ENCODE measurements at places on chromosomes 6 and 20.

DNA sequence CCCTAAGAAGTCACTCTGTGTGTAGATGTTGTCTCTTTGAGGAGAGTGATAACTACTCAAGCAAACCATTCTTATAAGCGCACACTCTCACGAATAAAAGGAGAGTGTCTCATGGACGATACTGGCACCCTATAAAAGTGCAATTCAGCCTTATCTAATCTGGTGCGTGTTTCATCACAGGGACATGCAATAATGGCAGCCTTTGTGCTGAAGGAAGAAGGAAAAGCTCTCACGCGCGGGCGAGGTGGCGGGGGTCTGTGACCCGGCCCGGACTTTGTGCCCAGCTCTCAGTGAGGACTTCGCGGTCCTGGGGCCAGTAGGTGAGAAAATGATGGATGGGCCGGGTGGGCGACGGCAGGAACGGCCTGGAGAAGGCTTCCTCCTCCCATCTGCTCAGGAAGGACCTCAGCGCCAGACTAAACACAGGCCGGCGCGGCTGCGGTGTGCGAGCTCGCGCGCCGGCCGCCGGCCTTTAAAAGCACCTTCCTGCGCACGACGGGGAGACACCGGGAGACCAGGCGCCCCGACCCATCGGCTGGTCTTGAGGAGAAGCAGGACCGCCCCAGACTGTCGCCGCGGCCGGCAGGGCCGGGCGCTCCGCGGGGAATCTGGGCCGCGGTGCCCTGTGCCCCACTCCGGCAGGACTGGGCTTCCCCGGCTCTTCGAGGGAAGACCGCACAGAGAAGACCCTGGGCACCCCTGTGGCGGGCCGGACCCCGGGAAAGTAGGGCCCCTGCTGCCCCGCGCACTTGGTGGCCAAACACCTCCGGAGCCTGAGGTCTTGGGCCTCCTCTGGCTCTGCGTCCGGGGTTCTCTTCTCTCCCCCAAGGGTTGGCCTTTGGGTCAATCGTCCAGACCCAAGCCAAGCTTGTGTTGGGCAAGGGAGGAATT is 8.3 kb upstream of the FOXC1 start:
- DNase-seq: no peak

- no peak for DNase-seq
Measured at GRCh38 chr6:101722991-101723579, 329.6 kb downstream of the GRIK2 start.

- DNase-seq: no peak
Measured at GRCh38 chr6:99147206-99147605, 199.5 kb upstream of the FBXL4 start.

GRCh38 chr6:10030942-10031537 is 383.8 kb downstream of the TFAP2A start:
- DNase-seq: no peak

DNA sequence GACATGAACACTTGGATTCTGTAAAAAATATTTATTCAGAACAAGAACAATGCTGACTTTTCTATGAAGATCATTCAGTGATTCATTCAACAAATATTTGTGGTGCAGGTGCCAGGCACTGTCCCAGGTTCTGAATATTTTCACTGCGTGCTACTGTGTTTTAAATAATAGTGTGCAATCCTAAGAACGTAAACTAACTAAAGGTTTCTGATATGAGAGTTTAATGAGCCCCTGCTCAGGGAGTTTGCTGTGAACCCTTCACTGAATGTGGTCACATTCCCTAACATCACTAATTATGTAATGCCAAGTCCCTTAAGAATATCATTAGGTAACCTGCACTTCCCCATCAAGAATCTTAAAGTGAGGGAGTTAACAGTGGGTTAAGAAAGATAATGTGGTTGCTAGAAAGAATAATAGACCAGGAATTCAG is 1.7 kb upstream of the TMEM170B start:
- no peak for DNase-seq

- no peak for DNase-seq
Measured at GRCh38 chr6:85670573-85670972, 27.9 kb upstream of the SYNCRIP start.

- DNase-seq: no peak
Measured at GRCh38 chr6:89475634-89476033, 42.7 kb downstream of the ANKRD6 start.

DNA sequence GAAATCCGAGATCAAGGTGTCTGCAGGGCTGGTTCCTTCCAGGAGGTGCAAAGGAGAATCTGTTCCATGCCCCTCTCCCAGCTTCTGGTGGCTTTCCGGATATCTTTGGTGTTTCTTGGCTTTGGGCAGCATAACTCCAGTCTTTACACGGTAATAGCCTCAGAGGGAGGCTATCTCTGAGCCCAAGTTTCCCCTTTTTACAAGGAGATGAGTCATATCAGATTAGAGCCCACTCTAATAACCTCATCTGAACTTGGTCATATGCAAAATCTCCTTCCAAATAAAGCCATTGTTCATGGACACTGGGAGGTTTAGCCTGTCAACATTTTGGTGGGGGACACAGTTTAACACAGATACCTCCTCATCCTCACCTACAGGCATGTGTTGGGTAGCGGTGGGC is 213.7 kb downstream of the ATXN1 start:
- DNase-seq: no peak

DNA sequence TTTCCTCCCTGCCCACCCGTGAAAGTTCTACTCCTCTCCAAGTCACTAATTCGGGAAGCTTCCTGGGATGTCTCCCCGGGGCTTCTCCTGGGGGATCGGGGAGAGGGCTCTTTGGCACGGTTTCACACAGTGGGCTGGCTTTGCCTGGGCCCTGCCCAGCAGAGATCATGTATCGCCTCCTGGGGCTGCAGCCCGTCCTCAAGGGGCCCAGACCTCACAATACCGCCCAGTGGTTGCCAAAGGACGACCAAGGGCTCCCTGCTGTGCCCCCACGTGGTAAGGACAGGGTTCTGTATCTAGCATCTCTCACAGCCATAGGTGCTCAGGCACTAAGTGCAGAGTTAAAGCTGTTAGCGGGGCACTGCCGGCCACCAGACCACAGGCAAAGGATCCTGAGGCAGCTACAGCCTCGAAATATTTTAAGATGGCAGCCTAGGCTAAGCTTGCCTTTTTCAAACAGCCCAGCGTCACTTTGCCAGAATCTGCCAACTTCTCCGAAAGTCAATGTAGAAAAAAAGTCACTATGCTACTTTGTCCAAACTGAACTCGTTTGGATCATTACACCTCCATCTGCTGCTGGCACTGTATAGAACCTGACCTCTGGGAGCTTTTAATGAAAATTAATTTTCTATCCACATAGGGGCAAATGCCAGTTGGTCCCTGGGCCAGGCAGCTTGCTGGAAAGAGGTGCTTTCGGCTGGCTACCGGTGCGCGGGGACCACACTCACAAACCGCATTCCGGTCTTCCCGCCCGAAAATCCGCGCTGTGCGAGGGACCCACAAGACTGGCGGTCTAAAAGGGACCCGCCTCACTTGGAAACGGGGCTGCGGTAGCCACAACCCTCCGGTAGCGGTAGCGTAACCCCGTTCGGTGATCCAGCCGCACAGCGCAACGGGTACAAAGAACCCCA is 1.3 kb upstream of the NNAT start:
- no peak for DNase-seq

- no peak for DNase-seq
Measured at GRCh38 chr20:58665606-58666005, 14.5 kb downstream of the STX16 start.

DNA sequence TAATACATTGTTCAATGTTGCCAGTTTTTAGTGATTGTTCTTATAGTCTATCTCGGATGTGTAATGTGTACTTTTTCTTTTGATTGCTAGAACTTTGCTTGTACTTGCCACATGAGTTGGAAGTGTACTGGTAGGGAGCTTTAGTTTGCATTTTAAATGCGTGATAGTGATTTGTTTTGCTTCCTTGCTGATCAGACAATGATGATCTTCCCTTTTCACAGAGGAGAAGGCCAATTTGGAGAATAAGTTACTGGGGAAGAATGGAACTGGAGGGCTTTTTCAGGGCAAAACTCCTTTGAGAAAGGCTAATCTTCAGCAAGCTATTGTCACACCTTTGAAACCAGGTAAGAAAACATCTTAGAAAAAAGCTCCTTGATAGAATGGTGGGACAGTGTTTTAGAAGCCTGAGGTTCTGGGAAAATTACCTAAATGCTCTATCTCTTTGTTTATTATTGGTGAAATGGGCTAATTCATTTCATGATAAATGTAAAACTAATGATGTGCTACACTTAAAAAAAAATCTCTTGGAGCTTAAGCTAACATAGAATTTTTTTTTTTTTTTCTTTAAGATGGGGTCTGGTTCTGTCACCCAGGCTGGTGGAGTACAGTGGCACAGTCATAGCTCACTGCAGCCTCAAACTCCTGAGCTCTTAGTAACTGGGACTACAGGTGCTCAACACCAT is 20.9 kb downstream of the TPX2 start:
- no peak for DNase-seq

- no peak for DNase-seq
Measured at GRCh38 chr20:40980106-40980827, 48.4 kb upstream of the TOP1 start.

GRCh38 chr20:62567246-62568044 is 74.9 kb upstream of the SLCO4A1 start:
- no peak for DNase-seq

DNA sequence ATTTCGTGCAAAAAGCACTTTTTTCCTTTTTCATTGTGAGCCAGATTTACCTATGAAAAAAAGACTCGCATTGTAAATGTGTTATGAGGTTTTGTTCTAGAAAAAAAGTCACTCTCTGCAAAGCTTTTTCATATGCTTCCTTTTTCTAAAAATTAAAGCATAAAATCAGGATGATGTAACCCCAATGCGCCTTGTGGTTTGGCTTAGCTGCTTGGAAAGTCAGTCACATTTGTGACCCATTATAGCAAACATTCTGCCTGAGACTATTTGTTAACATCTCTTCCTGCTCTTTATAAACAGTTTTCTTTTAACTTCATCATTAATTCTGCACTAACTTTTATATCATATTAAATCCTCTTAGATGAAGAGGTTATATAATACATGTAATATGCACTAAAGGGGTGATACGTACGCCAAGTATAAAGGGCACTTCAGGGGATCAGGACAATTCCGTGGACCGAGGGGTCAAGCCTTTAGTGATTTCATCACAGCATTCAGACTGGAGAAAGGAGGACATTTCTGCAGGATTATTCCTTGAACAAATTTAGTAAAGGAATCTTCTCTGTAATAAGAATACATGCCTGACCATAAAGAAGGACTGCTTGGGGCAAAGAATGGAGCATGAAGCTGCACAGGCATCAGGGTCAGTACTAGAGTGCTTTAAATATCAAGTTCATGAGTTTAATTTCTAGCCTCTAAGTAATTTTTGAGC is 48.1 kb upstream of the SMLR1 start:
- no peak for DNase-seq

GRCh38 chr6:170407932-170408331 is 101.4 kb downstream of the FAM120B start:
- no peak for DNase-seq

- peak; percentile 38 for DNase-seq
Measured at GRCh38 chr20:62925420-62926228, 681 bp downstream of the DIDO1 start.

GRCh38 chr20:19934792-19935491 is 82.2 kb upstream of the NAA20 start:
- DNase-seq: no peak

DNA sequence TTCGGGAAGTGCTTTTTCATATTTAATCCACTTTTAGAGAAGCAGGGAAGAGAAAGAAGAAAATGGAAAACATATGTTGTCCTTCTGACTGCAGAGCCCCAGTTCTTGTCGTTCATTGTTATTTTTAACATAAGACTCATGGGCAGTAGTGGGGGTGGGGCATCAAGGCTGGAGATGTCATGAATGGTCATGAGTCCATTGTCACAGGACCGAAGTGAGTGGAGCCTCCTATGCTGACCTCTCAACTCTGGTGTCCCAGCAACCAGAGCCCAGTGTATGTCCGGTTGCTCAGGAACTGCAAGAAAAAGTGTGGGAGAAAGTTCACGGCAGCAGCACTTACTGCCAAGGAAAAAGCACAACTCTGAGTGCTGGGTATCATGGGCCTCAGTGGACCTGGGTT is 108.6 kb downstream of the BANF2 start:
- DNase-seq: no peak

- DNase-seq: no peak
Measured at GRCh38 chr6:124995131-124995530, 32.9 kb downstream of the RNF217 start.

DNA sequence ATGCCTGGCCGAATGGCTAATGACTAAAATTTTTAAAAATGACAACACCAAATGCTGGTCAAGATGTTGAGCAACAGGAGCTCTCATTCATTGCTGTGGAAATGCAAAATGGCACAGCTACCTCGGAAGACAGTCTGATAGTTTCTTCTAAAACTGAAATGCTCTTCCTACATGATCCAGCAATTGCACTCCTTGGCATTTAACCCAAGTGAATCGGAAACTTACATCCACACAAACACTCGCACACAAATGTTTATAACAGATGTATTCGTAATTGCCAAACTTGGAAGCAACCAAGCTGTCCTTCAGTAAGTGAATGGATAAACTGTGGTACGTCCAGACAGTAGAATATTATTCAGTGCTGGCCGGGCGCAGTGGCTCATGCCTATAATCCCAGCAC is 56.4 kb upstream of the NCOA3 start:
- DNase-seq: no peak

DNA sequence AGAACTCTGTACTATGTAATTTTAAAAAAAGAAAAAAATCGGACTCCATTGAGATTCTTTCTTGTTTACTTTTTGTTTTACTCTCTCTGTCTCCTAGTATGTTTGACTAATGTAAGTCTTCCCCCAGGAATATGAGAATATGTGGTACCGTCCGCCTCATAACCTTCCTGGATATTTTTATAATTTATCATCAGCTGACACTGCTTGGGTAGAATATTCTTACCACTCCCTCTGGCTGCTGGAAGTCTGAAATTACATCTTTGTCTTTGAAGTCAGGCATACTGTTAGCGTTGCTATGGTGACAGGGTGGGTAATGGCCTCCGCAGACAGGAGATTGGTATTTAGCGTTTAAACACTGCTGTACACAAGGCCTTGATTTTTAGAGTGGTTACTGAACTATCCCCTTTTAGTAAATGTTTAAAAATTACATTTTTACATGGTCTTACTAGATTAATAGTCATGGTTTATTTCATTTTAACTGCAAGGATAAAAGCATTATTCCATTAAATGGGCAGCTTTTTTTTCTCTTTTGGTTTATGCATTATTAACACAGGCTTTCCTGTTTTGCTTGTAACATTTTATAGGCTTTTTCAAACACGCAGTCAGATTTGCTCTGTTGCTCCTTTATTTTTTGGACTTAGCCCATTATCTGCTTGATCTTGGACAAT is 176.4 kb downstream of the ARID1B start:
- peak; percentile 29 for DNase-seq

DNA sequence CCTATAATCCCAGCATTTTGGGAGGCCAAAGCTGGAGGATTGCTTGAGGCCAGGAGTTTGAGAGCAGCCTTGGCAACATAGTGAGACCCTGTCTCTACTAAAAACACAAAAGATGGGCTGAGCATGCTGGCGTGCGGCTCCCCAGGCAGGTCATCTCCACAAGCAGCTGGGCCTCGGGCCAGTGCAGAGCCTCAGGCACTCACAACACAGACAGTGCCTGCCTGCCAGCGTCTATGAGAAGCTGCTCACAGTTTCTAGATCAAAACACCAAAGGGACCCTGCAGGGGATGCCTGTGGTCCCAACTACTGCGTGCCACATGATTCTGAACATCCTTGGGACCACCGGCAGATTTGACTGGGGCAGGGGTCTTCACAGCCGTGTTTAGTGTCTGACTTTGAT is 59.4 kb downstream of the GINS1 start:
- no peak for DNase-seq

All from activated CD8-positive, alpha-beta memory T cell treated with anti-CD3 and anti-CD28 coated beads, Interleukin-2, amount 50 U/mL, for 4 hours (primary cell).